NCI-H2029 (cell line): ENCODE measurements at places on chromosomes 7 and 10.
A peak's percentile ranks its signal among the peaks of the same experiment; 100 is the strongest.

DNA sequence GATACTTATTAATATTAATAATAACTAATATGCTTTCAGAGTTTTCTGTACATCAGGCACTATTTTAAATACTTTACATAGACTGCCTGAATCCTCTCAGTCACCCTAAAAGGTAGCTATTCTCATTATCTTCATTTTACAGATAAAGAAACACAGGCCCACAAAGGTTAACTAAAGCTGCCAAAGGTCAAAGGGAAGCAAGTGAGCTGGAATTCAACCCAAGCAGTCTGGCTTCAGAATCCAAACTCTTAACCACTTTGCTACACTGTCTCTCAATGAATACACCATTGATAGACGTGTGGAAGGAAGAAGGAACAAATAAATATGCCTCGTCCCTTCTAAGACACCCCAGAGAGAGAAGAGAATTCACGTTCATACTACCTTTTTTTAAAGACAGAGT is 52.0 kb downstream of the GFRA1 start:
- DNase-seq: no peak

- DNase-seq: peak; percentile 52
Observed at GRCh38 chr7:74051629-74052410, 23.8 kb downstream of the ELN start.

- no peak for DNase-seq
Observed at GRCh38 chr10:91247360-91248111, 27.1 kb downstream of the PCGF5 start.

DNA sequence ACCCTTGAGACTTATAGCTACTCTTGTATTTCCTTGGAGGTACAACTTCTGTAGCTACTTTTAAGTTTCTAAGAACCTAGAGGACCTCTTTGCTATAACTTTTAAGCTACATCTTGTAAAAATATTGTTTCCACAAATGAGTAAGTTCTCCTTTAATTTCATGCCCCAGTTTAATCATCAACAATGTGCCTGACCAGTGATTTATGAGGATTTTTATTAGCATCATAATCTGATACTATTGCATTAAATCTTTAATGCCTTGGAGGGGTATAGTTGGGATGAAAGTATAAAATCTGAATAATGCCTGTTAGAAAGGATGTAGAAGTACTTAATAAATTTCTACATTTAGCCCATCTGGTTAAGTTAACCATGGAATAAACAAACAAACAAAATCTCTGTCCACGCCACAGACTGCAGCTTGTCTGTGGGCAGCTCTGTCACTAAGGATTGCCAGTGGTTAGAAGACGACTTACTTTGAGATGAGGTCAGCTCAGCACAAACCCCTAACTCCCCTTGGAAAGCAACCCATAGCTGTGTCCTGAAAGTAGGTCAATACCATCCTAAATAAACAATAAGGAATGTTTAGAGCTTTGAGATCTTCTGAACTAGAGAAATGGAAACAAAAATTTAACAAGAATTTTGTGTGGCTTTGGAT is 18.3 kb downstream of the UBE2D1 start:
- no peak for DNase-seq

GRCh38 chr7:79615466-79615865 is 162.0 kb upstream of the MAGI2 start:
- DNase-seq: no peak

- peak; percentile 70 for DNase-seq
Observed at GRCh38 chr7:139697056-139697455, 80.7 kb downstream of the HIPK2 start.

DNA sequence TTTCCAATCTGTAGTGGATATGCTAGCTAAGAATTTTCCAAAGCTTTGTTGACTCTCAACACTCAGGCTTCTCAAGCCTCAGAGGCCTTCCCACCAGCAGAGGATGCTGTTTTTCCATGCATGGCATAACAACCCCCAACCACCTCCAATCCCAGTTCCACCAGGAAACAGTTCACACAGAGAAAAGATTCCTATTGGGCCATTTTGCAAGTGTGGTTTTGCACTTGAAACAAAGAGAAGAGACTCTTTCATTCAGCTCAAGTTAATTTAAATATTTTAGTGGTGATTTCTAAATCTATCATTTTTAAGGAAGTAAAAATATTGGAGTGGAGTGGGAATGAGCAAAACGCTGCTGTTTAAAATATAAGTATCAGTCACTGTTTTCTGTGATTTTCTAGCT is 105.6 kb upstream of the COL1A2 start:
- peak; percentile 61 for DNase-seq

- DNase-seq: no peak
Observed at GRCh38 chr7:129925416-129926002, 27.3 kb downstream of the UBE2H start.

GRCh38 chr10:111879969-111880368 is 303.6 kb downstream of the GPAM start:
- DNase-seq: no peak

DNA sequence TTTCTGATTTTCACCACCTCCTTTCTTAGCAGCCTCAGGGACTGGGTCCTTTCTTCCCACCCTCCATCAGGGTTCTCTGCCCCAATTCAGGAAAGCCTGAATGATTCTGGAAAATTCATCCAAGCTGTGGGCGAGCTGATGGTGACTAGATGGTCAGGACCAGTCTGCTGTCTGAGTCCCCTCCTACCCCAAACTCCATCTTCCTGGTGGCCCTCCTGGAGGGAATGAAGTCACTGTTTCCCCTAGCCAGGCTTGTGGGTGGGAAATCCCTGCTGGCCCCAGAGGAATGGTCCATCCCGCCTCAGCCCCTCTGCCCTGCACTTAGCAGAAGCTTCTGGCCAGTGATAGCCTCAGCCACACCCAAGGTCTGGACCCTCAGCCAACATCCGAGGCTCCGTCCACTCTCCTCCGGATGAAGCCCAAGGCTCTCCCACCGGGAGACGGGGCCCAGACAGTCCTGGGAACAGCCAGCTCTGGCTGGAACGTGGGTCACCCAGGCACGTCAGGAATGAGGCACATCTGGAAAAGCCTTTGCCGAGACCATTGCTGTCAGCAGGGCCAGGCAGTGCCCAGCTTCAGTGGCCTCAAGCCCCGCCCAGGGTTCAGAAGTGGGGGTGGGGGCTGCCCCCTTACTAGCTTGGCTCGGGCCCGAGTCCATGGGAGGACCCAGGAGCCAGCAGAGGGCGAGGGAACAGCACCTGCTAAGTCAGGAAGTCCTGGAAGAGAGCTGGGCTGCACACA is 4.0 kb upstream of the AQP1 start:
- DNase-seq: no peak

- no peak for DNase-seq
Observed at GRCh38 chr10:37639200-37639599, 218.2 kb downstream of the ZNF248 start.

DNA sequence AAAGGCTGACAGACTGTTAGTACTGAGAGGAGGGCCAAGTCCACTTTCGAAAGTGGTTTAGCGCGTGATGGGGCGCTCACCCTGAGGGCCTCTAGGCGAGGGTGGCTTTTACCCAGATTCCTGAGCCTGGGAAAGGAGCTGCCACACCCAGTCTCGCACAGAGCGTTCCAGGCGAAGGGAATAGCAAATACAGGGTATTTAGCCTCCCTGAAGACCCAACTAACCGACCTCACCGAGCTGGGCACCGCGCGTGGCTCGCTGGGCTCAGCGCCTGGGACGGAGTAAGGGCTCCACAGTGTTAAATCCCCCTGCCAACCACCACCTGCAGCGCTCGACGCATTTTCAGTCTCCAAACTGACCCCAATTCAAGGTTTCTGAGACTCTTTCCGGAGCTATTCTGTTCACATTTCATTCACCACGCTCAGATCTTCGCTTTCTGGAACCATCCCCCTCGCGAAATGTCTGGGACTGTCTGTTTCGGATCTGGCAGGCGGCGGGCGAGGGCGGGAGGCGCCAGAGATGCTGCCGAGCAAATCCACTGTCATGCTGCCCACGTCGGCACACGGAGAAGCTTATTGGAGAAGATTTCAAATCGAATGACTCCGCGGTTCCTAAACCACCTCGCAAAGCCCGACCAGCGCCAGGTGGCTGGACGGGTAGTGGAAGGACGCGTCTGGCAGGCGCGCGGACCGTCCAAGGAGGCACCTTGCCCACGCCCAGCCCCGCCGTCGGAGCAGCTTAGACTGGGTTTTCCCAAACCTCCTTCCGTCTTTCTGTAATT is 1.4 kb upstream of the OSBPL3 start:
- DNase-seq: peak; percentile 17

DNA sequence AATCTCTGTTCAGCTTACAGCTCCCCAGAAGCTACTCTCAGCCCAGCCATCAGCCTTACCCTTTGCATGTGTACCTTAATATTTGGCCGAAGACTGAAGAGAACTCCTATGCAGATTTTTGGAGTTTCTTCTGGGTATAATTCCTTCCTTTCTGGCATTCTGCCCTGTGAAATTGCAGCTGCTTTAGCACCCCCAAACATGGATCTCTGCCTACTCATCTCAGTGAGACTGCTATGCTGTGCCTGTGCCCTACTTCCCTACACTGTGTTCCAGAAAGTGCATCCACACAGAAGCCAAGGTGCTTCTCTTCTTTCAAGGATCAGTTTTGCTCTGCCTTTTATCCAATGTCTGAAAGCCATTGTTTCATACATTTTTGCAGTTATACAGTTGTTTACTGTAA is 81.6 kb downstream of the NPY start:
- no peak for DNase-seq

- no peak for DNase-seq
Observed at GRCh38 chr7:17302575-17303142, 4.2 kb downstream of the AHR start.

DNA sequence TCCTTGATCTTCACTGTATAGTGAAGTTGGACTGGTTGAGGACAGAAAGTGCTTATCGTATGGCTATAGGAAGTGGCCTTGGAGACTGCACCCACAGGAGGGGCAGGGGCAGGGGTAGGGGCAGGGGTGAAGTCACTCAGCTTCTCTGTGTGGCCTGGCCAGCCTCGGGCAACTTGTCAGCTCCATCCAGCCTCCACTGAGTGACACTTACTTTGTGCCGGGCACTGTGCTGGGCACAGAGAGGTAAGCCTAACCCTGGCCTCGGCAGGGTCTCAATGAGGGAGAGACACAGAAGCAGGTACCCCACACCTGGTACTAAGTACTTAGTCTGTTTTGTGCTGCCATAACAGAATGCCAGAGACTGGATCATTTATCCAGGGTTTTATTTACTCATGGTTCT is 99.3 kb upstream of the CTBP2 start:
- no peak for DNase-seq

GRCh38 chr7:155974186-155974897 is 162.1 kb upstream of the SHH start:
- DNase-seq: no peak

DNA sequence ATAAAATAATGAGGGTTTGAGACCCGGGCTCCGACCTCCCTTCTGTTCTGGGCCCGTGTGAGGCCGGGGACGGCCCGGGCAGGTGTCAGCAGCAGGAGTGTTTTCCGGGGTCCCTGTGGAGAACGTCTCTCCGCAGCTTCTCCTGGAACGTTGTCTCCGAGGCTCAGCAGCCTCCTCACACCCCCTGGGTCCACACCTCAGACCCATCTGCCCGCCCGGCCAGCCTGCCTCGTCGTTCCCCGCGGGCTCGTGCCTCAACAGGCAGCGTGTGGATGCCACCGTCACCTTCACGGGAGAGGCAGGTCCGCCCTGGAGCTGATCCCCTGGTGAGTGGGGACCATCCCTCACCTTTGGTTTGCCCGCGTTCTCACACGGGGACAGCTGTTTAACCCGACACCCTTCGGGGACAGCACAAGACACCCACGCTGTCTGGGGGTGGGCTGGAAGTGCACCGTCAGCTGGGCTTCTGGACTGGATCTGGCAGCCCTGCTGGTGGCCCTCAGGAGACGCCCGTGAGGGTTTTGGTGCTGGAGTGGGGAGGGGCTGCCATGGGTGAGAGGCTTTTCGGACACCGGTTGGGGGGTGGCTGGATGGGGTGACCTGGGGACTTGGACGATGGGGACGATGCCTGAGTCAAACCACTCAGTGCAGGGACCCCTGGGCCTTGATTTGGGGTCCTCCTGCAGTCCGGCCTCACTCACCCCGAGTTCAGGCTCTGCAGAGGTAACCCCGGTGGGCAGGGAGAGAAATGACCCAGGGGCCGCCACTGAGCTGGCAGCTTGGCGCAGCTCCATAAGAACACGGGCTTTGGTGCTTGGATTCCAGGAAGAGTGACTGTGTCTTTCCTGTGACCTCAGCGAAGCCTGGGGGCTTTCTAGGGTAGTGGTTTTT is 131.7 kb downstream of the DNAJB6 start:
- DNase-seq: no peak

DNA sequence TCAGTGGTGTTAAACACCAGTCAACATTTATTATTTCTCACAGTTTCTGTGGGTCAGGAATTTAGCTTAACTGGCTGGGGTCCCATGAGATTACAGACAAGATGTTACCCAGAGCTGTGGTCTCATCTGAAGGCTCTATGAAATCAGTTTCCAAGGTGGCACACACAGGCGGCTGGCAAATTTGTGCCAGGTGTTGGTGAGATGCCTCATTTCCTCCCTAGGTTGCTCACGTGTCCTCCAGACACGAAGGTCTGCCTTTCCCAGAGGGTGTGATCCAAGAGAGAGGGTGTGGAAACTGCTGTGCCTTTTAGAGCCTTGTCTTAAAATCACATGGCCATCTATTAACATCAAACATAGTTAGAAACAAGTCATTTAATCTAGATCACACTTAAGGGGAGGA is 209.0 kb downstream of the JCAD start:
- no peak for DNase-seq

- DNase-seq: peak; percentile 63
Observed at GRCh38 chr10:35218339-35218955, 91.8 kb downstream of the CREM start.

DNA sequence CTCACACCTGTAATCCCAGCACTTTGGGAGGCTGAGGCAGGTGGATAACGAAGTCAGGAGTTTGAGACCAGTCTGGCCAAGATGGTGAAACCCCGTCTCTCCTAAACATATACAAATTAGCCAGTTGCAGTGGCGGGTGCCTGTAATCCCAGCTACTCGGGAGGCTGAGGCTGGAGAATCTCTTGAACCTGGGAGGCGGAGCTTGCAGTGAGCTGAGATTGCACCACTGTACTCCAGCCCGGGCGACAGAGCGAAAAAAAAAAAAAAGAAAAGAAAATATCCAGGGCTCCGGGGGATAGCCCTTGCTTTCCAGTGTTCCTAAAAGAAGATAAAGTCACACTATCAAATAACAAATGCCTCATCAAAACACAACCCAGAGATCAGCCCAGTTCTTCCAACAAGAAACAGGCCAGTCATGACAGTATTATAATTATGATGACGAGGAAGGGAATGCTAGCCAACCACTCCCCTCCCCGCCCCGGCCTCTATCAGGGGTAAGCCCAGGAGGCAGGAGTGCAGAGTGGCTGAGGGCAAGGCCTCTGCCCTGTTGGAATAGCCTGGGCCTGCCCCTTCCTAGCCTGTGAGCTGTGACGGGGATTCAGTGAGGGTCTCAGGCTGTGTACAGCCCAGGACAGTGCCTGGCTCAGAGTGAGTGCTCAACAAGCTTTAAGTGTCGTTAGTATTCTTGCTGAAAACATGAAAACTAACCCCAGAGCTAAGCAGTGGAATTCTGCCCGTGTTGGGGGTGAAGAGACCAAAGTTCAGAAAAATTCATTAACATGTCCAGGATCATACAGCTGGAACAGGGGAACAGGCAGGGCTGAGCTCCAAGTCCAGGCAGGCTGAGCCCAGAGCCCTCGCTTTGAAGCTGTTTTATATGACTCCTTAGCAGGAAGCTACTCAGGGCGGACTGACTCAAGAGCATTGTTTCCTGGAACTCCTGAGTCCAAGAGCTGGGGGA is 54.3 kb downstream of the FAM241B start:
- no peak for DNase-seq
